ENCODE measurements at places on chromosomes 7 and 10. TPM values are rescaled to one million over a fixed set of nuclear protein-coding genes. Genes with fewer than 3 reads are reported as not detected.

GRCh38 chr7:31126976-31127375 lies 74.9 kb downstream of the ADCYAP1R1 start:
- no peaks in the 10 kb centered on the region for H3K36me3 ChIP-seq
- no peaks in the 10 kb centered on the region for H3K27me3 ChIP-seq
- H3K4me3 ChIP-seq: no peak overlapping the region
- no peak overlapping the region for H3K27ac ChIP-seq
- DNase-seq: no peak

GRCh38 chr7:150384406-150385301 lies 5.5 kb downstream of the ZNF775 start:
- H3K36me3 ChIP-seq: no peaks in the 10 kb centered on the region
- DNase-seq: no peak
- H3K27ac ChIP-seq: no peak overlapping the region
- H3K27me3 ChIP-seq: no peaks in the 10 kb centered on the region
- H3K4me1 ChIP-seq: no peaks in the 10 kb centered on the region
- no peak overlapping the region for H3K4me3 ChIP-seq

GRCh38 chr7:39702133-39702532 lies 78.8 kb downstream of the RALA start:
- DNase-seq: no peak
- H3K4me3 ChIP-seq: no peak overlapping the region
- H3K27ac ChIP-seq: no peak overlapping the region
- H3K36me3 ChIP-seq: peaks cover 20% of the 10 kb centered on the region

DNA sequence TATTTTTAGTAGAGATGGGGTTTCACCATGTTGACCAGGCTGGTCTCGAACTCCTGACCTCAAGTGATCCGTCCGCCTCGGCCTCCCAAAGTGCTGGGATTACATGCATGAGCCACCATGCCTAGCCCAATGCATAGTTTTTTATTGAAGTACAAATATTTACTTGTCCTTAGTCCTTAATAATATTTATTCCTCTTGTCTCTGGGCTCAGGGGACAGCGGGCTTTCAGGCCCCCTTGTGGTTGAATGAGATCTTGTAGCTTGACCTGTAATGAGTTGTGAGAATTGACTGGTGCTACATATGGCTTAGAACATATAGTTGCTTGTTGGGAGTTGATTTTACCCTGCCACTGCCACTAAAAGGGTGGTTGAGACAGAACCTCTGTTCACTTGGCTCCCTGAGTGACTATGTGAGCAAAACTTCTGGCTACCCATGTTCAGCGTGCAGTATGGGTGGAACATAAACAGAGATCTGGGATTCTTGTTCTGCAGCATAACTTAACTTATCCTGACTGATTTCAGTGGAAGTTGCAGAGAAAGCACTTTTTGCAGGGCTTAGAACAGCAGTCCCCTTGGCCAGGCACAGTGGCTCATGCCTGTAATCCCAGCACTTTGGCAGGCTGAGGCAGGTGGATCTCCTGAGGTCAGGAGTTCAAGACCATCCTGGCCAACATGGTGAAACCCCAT lies 14.9 kb downstream of the CCL26 start:
- no peak overlapping the region for H3K4me3 ChIP-seq
- H3K27me3 ChIP-seq: no peaks in the 10 kb centered on the region
- DNase-seq: no peak

DNA sequence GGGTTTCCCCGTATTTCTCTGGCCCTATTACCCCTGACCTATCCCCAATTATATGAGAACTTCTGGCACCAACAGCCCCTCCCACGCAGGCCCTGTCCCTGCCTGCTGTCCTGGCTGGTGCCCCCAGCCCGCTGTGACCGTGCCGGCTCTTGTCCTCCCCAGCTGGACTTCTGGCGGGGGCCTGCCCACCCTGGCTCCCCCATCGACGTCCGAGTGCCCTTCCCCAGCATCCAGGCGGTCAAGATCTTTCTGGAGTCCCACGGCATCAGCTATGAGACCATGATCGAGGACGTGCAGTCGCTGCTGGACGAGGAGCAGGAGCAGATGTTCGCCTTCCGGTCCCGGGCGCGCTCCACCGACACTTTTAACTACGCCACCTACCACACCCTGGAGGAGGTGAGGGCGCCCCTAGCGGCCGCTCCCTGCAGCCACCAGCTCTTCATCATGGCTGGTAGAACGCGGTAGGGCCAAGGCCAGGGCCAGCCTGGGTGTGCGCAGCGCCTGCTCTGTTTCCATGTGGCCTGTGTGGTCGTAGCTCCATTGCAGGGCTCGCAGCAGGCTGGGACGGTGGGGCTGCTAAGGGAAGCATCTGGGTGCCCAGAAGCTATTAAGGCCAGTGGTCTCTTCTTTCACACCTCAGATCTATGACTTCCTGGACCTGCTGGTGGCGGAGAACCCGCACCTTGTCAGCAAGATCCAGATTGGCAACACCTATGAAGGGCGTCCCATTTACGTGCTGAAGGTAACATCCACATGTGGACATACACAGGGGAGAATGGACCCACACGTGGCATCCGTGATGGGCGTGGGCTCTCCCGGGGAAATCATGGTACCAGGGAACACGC lies 1.4 kb downstream of the CPA1 start:
- no peaks in the 10 kb centered on the region for H3K36me3 ChIP-seq
- no peaks in the 10 kb centered on the region for H3K27me3 ChIP-seq
- no peak overlapping the region for H3K27ac ChIP-seq

DNA sequence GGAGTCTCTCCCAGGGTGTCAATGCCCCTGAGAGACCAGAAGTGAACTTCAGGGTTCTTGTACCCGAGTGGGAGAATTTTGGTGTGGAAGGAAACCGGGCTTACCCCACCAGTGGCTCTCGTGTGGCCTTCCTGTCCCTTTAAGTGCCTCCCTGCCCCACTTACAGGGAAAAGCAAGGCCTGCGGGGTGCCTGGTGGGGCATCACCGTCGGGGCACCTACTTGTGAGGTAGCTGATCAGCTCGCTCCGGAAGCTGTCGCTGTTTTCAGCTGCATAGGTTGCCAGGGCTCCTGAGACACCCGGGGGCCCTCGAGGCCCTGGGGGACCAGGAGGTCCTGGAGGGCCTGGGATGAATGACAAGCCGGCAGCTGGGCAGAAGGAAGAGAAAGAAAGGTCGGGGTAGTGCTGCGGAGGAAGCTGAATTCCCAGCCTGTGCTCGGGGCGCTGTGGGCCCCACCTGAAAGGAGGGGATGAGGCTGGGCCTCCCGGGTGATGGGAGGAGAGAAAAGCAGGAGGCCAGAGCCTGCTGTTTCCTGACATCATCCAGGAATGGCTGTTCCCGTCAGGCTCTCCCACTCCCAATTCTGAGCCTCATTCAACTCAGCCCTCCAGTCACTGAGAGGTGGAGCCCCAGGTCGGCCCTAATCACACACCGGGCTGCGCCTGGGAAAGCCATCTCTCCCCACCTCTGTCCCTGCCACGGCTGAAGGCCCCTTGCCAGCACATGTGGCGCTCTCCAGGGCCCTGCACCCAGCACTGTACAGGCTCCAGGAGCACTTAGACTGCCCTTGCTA lies 51.1 kb downstream of the COL17A1 start:
- no peak overlapping the region for H3K27ac ChIP-seq
- no peak overlapping the region for H3K4me3 ChIP-seq
- no peaks in the 10 kb centered on the region for H3K27me3 ChIP-seq
- DNase-seq: peak; percentile 40
- no peaks in the 10 kb centered on the region for H3K4me1 ChIP-seq

DNA sequence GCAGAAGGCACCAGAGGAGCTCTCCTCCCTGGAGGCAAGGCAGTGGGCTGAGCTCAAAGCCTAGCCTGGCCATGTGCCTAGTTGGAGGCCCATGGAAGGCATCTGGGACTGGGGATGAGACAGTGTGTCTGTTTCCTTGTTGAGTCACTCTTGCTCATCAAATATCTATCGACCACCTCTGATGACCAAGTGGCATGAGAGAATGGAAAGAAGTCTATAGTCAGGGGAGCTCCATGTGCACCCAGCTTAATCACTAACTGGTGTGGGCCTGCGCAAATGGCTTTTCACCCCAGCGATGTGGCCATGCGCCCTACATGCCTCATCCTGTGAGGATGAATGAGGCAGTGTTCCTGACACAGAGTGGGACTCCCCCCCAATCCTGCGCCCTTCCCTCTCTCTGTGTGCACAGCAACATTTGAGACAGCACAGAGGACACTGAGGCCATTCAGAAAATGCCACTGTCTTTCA lies 229.9 kb downstream of the RPS24 start:
- no peaks in the 10 kb centered on the region for H3K27me3 ChIP-seq
- no peaks in the 10 kb centered on the region for H3K36me3 ChIP-seq
- no peak overlapping the region for H3K4me3 ChIP-seq
- DNase-seq: no peak
- no peak overlapping the region for H3K27ac ChIP-seq

DNA sequence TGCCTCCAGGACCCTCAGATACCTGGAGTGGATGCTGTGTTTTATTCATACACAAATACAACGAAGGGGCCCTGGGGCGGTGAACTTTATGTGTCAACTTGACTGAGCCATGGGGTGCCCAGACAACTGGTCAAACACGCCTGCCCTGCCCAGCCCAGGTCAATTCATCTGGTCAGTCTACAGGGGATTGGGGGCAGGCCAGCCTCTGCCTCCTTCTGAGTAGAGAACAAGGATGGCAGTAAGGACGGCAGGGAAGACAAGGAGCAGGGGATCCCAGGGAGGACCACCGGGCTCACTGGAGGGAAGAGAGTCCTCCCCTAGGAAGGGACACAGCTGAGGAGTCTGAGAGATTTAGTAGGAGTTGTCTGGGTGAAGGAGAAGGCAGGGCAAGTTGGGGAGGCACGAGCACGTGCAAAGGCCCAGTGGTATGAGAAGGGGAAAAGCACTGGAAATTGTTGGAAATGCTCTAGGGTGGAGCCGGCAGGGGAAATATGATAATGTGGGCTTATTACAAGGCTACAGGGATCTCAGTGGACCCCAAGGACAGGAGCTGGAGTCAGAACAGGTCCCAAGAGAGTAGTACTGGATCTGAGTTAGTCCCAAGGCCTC lies 63.4 kb downstream of the MYL10 start:
- H3K27ac ChIP-seq: no peak overlapping the region
- no peak overlapping the region for H3K4me3 ChIP-seq
- no peaks in the 10 kb centered on the region for H3K4me1 ChIP-seq
- no peak for DNase-seq

DNA sequence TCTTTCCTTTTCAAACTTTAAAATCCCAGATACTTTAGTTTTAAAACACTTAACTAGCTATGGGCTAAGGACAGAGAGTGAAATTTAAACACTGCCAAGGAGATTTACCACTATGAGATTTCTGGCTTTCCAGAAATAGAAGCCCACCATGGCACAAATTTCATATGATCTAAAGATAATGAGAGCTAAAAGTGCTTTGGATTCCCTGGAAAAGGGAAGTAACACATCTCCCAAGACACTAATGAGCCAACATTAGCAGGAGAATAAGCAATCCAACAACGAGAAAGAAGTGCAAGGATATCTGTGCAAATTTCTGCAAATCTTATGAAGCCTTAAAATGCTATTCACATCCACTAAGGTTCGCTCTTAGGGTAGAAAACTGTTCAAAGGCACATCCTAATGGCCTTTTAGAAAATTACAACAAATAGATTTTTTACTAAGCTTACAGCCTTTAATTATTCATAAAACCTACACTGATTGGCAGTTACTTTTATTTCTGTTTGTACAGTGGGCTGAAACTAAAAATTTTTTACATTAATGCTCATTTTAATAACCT lies 100.3 kb downstream of the RAPGEF5 start:
- no peaks in the 10 kb centered on the region for H3K36me3 ChIP-seq
- no peak overlapping the region for H3K27ac ChIP-seq
- H3K4me3 ChIP-seq: no peak overlapping the region
- DNase-seq: no peak
- H3K27me3 ChIP-seq: no peaks in the 10 kb centered on the region

- no peak overlapping the region for H3K4me3 ChIP-seq
- H3K27ac ChIP-seq: no peak overlapping the region
- no peaks in the 10 kb centered on the region for H3K27me3 ChIP-seq
- no peaks in the 10 kb centered on the region for H3K4me1 ChIP-seq
- no peak for DNase-seq
These were observed 90.4 kb upstream of the FAM171A1 start for GRCh38 chr10:15461353-15462108.

DNA sequence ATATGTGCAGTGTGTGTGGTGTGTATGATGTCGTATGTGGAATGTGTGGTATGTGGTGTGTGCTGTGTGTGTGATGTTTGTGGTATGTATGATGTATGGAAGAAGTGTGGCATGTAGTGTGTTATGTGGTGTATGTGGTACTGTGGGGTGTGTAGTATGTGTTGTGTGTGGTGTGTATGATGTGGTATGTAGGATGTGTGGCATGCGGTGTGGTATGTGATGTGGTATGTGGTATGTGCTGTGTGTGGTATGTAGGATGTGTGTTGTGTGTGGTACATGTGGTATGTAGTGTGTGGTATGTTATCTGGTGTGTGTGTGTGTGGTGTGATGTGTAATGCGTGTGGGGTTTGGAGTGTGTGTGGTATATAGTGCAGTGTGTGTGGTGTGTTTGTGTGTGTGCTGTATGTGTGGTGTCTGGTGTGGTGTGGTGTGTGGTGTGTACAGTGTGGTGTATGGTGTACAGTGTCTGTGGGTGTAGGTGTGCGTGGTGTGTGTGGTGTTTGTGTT lies 129.6 kb downstream of the ATP6V0E2 start:
- H3K27me3 ChIP-seq: no peaks in the 10 kb centered on the region
- no peaks in the 10 kb centered on the region for H3K36me3 ChIP-seq
- no peak for DNase-seq
- H3K27ac ChIP-seq: no peak overlapping the region
- no peaks in the 10 kb centered on the region for H3K4me1 ChIP-seq

The SAP25 gene
- not detected for total RNA-seq

GRCh38 chr7:141533149-141533949 lies 17.9 kb upstream of the AGK start:
- no peak for DNase-seq
- peak overlapping the region; percentile 29 for H3K27ac ChIP-seq
- H3K4me3 ChIP-seq: no peak overlapping the region
- H3K36me3 ChIP-seq: no peaks in the 10 kb centered on the region

DNA sequence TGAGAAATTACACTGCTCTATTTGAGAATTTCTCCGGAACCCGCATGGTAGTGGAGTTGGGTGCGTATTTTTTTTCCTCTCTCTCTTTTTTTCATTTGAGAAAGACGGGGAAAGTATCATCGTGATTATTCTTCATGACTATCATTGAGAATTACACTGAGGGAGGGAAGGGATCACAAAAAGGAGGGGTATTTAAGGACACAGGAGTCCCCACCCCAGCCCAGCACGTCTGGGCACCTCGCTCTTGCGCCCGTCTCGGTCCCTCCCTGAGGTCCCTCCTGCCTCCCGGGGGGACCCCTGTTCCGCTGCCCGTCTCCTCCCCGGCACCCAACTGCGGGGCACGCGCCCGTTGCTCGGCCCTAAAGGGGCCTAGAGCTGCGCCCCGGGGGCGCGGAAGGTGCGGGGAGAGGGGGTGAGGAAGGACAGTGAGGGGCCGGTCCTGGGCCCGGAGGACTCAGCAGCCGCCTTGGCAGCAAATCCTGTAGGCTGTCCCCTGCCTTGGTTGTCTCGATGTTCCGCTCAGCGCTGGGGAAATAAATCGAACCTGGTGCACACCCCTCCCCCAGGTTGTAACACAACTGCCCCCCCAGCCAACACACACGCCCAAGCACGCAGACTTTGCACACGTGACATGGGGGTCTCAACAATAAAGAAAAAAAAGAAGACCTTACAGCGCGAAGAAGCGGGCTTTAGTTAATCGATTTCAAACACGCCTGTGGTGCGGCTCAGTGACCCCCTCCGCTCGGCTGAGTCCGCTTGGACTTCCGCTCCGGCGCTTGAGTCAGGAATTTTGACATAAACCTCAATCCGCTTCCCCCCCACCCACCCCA lies 18.6 kb upstream of the GATA3 start:
- H3K36me3 ChIP-seq: no peaks in the 10 kb centered on the region
- peaks cover 46% of the 10 kb centered on the region for H3K27me3 ChIP-seq
- no peak overlapping the region for H3K4me3 ChIP-seq
- H3K4me1 ChIP-seq: peaks cover 39% of the 10 kb centered on the region
- no peak overlapping the region for H3K27ac ChIP-seq
- DNase-seq: no peak
